ENCODE measurements at places on chromosomes 12 and 14.

DNA sequence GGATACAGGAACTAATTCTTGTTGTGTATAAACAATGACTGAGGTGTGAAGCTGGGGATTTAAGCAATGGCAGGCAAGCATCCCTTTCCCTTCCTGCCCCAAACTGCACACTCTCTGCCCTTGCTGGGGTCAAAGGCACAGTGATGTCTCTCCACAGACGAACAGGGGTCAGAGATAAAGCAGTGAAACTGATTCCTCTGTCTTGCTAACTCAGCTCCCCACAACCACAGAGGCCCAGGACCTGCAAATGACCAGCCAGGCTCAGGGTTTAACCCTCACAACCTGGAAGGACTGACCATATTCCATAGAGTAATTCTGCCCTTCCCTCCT is 67.2 kb downstream of the CCDC88C start:
- DNase-seq = no peak

- no peak for DNase-seq
These were observed 15.0 kb downstream of the KCTD10 start for GRCh38 chr12:109461846-109462756.

- no peak for DNase-seq
These were observed 217.9 kb upstream of the PWP1 start for GRCh38 chr12:107467716-107468115.

DNA sequence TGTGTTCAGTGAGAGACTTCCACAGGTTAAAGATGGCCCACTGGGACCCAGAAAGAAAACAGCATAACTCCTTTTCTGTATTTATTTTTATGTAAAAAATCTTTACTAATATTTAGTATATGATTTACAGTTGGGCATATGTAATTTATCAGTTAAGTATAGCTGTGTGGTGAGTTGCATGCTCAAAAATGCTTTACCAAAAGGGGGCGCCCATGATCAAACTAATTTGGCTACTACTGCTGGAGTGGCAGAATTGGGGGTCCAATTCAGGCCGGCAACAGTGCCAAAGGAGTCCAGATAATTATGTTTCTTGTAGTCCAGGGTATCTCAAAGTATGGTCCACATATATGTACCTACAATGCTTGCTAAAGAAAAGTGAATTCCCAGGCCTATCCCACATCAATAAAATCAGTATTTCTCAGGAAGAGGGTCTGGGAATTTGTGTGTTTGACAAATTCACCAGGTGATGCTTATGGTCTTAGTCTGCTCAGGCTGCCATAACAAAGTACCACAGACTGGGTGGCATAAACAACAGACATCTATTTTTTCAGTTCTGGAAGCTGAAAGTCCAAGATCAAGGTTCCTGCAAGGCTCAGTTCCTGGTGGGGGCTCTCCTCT is 152.0 kb downstream of the KTN1 start:
- DNase-seq = peak; percentile 61

- DNase-seq = peak; percentile 61
These were observed 98.6 kb downstream of the IRF2BPL start for GRCh38 chr14:76929927-76930326.

DNA sequence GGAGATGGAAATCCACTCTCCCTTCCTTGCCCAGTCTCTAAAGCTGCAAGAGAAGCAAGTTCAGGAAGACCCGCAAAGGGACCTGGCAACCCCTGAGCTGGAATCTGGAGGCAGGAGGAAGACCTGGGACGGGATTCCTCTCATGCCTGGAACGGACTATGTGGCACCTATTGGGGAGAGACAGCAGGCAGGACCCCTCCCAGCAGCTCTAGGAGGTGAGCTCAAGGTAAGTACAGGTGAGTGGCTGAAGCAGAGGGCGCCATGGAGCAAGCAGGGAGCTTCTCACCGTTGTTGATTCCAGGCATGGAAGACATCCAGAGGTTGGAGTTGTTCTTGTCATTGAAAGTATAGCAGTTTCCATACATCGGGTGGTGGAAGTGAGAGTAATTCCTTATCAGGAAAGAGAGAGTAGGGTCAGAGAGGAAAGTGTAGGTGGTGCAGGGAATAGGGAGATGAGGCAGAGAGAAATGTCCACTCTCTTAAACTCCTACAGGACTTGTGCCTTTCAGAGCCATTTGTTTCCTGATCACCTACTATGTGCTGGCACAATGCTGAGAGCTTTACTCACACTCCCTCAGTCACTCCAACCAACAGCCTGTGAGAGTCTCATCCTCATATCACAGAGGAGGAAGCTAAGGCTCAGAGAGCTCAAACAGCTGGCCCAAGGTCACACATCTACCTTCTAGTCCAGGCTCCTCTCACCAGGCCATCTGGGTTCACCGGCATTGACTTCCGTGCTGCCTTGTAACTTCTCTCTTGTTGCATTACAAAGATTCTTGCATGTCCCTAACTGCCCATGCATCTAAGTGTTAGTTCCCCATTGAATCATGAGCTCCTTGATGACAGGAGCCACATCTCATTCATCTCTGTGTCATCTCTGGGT is 13.9 kb upstream of the TNFRSF1A start:
- DNase-seq = no peak

GRCh38 chr12:29316752-29317151 is 64.2 kb downstream of the ERGIC2 start:
- DNase-seq = no peak

DNA sequence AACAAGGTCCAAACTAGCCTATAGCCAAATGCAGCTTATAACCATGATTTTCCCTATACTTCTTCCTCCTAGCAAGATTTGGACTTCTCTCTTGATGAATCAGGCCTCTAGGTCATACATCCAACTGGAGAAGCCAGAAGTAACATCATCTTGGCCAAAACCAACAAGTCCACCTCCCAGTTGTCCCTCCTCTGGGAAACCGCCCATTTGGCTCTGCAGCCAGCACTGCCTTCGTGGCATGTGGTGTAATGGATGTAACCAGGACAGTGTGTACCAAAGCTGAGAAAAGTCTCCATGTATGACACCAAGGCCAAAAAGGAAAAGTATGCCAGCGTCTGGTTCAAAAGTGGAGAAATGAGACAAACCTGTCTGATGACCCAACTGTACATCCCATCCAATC is 59.3 kb upstream of the VASH1 start:
- DNase-seq = no peak

DNA sequence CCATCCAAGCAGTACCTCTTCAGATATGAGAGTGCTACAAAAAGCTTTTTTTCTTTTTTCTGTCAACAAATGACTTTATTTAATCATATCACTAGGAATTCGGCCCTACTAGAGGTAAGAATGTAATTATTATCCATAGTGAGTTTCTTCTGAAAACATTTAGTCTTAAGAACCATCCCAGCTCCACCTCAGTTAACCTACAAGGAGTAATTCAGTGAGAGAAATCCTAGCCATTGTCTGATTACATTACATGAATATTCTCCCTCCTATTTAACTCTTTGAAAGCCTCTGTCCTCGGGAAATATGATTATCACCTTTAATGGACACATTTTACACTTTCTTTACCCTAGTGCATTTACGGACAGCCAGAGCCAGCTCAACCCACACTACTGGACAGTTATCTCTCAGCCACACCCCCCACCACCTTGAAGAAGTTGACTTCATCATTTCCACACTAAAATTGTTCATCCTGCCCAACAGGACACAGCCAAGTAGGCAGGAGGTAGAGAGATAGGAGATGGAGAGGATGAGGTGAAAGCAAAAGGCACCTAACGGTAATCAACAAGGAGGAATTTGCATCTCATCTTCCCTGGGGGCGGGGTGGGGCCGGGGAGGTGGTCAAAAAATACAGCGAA is 1.3 kb downstream of the PPFIA2 start:
- no peak for DNase-seq

DNA sequence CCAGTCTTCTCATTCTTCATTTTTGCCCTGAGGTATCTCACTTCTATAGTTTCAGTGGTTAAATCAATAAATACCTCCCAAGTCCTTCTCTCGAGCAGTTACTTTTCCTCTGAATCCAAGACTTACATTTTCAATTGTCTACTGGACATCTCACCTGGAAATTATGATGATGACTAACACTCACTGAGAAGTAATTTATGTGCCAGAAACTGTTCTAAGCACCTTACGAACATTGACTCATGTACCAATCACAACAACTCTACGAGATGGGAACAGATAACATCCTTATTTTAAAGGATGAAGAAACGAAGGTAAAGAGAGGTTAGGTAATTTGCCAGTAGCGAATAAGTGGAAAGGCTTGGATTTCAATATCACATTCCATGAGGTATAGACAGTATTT is 94.1 kb downstream of the EML5 start:
- DNase-seq = no peak

DNA sequence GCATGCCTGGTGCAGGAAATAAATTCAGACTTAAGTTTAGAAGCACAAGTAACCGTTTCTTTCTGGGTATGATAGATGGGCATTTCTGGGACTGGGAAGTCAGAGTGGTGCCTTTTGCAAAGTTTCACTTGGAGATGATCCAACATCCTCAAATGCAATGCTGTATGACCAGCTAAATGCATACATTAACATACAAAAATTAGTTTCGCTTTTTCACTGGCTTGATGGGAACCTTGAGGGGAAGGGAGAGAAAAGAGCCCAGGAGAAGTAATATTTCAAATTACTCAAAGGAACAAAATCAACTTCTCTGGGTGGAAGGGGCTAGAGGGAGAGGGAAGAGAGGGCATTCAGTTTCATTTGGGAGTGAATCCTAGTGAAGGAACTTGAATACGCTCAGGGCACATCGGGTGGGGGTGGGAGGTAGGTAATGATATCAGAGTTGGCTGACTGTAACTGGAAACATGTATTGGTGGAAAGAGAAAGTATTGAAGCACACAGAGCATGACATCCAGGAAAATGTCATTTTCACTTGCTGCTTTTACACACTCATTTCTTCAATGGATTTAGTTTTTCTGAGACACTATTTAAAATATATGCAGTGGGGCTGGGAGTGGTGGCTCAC is 175.5 kb downstream of the PTPRO start:
- no peak for DNase-seq

DNA sequence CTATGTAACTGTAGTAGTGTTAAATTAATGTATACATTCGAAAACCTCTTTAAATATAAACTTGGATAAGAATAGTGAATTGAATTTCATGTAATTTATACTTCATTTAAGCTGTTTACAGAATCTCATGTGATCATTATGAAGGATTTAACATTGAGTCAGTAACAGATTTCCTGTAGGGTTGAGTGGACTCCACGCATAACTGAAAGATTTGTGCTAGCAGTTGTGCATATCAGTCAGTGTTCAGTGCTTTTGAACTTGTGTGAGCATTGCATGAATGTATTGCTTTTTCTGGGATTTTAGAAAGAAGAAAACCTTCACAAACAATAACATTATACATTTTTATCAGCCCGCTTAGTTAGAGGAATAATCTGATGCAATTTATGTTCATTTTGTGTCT is 1435.3 kb downstream of the LRFN5 start:
- no peak for DNase-seq

DNA sequence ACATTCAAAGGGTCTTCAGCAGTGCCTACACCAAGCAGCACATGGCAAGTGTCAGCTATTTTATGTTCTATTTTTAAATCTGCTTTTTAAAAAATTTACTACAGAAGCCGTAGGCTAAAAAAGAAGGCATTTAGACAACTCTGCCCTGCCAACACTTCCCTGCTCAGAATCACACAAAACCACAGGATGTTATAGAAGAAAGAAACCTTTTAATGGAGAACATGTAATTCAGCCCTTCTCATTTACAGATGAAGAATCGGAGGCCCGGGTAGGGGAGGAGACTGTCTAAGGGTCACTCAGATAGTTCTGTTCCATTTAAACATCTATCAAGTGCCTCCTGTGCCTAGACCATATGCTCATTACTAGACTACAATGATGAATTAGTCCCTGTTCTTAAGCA is 171.8 kb upstream of the NTF3 start:
- DNase-seq = no peak

- no peak for DNase-seq
These were observed 188.3 kb downstream of the CAPZA3 start for GRCh38 chr12:18926188-18926587.

DNA sequence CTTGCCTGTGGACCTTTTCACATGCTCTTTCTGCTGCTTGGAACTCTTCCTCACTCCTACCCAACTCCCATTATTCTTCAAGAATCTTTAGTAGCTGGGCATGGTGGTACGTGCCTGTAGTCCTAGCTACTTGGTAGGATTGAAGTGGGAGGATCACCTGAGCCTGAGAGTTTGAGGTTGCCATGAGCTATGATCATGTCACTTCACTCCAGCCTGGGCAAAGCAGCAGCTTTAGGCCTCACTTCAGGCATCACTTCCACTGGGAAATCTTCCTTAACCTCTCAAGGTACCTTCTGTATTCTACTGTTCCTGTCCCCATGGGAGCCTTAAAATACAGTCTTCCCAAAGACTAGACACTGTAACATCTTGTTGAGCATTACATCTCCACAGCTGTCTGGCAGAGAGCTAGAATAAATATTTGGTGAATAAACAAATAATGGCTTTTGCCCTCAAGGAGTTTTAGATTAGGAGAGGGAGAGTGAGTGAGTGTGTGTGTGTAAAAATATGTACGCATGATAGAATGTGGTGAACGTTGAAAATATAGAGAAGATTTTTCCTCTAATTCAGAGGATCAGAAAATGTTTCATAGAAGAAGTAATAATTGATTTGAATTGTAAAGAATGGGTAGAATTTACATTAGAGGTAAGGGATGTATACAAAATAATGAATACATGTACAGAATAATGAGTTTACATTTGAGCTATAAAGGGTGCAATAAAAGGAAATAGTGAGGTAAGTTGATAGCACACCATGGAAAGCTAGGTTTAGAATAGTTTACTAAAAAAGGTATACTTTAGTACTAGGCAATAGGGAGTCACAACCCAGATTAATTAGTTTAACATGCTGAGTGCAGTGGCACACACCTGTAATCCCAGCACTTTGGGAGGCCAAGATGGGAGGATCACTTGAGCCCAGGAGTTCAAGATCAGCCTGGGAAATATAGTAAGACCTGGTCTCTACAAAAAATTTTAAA is 29.2 kb upstream of the BMAL2 start:
- DNase-seq = no peak

DNA sequence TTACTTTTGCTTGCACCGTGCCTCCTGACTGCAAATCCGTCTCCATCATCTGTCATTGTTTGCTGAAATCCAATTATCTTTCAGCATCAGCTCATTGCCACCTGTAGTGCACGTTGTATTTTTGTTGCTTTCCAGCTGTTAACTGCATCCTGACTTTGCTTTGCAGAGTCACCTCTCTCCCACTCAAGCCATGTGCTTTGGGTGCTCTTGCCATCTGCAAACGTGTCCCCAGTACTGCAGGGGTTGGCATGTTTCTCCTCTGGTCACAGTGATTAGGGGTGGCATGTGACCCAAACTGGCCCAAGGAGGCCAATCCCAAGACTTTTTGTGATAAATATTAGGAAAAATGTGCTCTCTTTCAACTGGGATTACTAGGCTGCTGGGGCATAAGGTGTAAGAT is 10.5 kb upstream of the TMED2 start:
- DNase-seq = no peak

Measured in activated CD4-positive, alpha-beta T cell treated with anti-CD3 and anti-CD28 coated beads, Interleukin-2, Interleukin-6, amounts not matched to agents 100 ng/mL and 50 ng/mL, durations not matched to agents 16 hours and 8 hours (primary cell).